ENCODE measurements at places on chromosomes 6 and 20. TPM values are rescaled to one million over a fixed set of nuclear protein-coding genes. Genes with fewer than 3 reads are reported as not detected.

DNA sequence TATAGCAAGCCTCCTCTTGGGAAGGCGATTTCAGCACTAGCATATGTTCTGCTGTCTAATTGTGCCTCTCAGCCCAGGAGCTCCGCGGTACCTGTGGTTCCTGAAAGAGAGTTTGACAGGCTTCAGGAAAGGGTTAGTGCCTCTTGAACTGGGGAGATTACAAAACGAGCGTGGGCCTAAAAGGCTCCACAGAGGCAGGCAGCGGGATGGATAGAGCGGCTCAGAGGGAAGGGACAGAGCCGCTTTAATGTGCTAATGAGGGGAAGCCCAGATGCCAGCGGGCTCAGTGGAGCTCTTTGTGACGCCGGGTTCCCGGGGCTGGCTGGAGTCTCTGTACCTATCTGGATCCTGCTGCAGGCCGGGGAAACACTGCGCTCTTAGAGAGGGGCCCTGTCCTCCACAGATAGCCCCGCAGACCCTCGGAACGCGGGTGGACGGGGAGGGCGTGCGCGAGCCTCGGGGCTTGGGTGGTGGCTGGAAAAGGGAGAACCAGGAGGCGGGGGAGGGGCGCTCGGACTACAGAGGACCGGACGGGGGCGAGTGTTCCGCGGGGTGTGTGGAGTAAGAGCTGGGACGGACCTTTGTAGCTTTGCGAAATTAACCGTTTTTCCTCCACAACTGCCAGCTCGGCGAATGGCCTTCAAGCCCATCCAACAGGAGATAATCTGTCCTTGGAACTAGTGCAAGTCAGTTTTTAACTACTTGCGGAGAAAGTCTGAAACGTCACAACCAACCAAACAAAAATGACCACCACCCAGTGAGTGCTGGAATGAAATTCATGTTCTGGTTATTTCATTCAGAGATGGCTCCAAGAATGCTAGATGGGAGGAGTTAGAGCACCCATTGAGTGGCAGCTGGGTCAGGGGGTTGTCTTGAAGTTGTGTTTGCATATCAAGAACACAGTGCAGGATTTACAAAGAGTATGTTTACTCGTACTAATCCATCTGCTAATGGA lies 13.0 kb downstream of the SLC35F1 start:
- no peaks in the 10 kb centered on the region for H3K27me3 ChIP-seq
- H3K36me3 ChIP-seq: no peaks in the 10 kb centered on the region
- peak overlapping the region; percentile 22 for H3K4me3 ChIP-seq
- H3K4me1 ChIP-seq: peaks cover 9% of the 10 kb centered on the region

WFDC10B gene
- not detected for total RNA-seq

- H3K27ac ChIP-seq: no peak overlapping the region
- no peak overlapping the region for H3K4me3 ChIP-seq
- no peak for DNase-seq
- H3K27me3 ChIP-seq: no peaks in the 10 kb centered on the region
Observed at GRCh38 chr20:16216914-16217230, 356.4 kb downstream of the KIF16B start.

FNDC11 gene
- total RNA-seq: 0.66 TPM

- no peak for DNase-seq
- H3K27ac ChIP-seq: no peak overlapping the region
- H3K4me3 ChIP-seq: no peak overlapping the region
- H3K36me3 ChIP-seq: no peaks in the 10 kb centered on the region
- H3K27me3 ChIP-seq: no peaks in the 10 kb centered on the region
Observed at GRCh38 chr20:51350941-51351631, 191.4 kb downstream of the NFATC2 start.

PLAGL1 gene
- 23.3 TPM for total RNA-seq

EGFL8 gene
- 6.9 TPM for total RNA-seq

GRCh38 chr6:137951064-137951597 lies 84.1 kb downstream of the TNFAIP3 start:
- no peaks in the 10 kb centered on the region for H3K4me1 ChIP-seq
- H3K36me3 ChIP-seq: no peaks in the 10 kb centered on the region
- DNase-seq: no peak
- no peak overlapping the region for H3K27ac ChIP-seq

- no peaks in the 10 kb centered on the region for H3K27me3 ChIP-seq
- no peak for DNase-seq
- no peak overlapping the region for H3K4me3 ChIP-seq
- no peaks in the 10 kb centered on the region for H3K4me1 ChIP-seq
- H3K27ac ChIP-seq: no peak overlapping the region
- no peaks in the 10 kb centered on the region for H3K36me3 ChIP-seq
Observed at GRCh38 chr6:74044417-74045096, 348.6 kb downstream of the CD109 start.

ADAM33 gene
- 29.0 TPM for total RNA-seq

DNA sequence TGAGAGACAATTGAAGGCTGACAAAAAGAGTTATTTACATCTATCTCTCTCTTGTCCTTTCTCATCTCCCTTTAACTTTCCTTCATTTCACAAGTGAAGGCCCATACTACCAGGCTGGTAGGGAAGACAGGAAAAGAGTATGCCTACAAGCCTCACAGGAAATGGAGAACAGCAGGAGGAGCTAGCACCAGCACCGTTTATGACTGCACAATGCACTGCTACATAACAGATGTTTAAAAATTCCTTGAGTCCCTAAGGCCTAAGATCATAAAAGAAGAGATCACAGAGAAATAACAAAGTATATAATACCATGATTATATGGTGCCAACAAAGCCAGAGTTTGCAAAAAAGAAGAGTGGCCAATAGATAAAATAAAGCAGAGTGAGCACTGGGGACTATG lies 194.8 kb downstream of the UNC5CL start:
- H3K4me3 ChIP-seq: no peak overlapping the region
- no peak overlapping the region for H3K27ac ChIP-seq
- H3K27me3 ChIP-seq: no peaks in the 10 kb centered on the region
- H3K36me3 ChIP-seq: no peaks in the 10 kb centered on the region
- H3K4me1 ChIP-seq: no peaks in the 10 kb centered on the region

PCSK2 gene
- total RNA-seq: 3.3 TPM

- no peak overlapping the region for H3K27ac ChIP-seq
- H3K4me3 ChIP-seq: no peak overlapping the region
- peaks cover 36% of the 10 kb centered on the region for H3K4me1 ChIP-seq
- no peaks in the 10 kb centered on the region for H3K36me3 ChIP-seq
- DNase-seq: no peak
- H3K27me3 ChIP-seq: no peaks in the 10 kb centered on the region
Observed at GRCh38 chr6:131262060-131262459, 126.8 kb downstream of the AKAP7 start.

- no peak for DNase-seq
- no peaks in the 10 kb centered on the region for H3K36me3 ChIP-seq
- no peak overlapping the region for H3K27ac ChIP-seq
- H3K4me3 ChIP-seq: no peak overlapping the region
- H3K27me3 ChIP-seq: no peaks in the 10 kb centered on the region
Observed at GRCh38 chr6:132900849-132901248, 86.5 kb downstream of the RPS12 start.

GRCh38 chr20:8267009-8267408 lies 134.9 kb downstream of the PLCB1 start:
- no peak overlapping the region for H3K4me3 ChIP-seq
- H3K27ac ChIP-seq: no peak overlapping the region
- DNase-seq: no peak
- no peaks in the 10 kb centered on the region for H3K4me1 ChIP-seq
- no peaks in the 10 kb centered on the region for H3K36me3 ChIP-seq

- no peak overlapping the region for H3K4me3 ChIP-seq
- H3K4me1 ChIP-seq: no peaks in the 10 kb centered on the region
- H3K27ac ChIP-seq: no peak overlapping the region
- no peak for DNase-seq
- H3K36me3 ChIP-seq: no peaks in the 10 kb centered on the region
Observed at GRCh38 chr20:58229198-58229798, 845 bp upstream of the ANKRD60 start.

GRCh38 chr20:542777-543368 lies 717 bp downstream of the CSNK2A1 start:
- DNase-seq: peak; percentile 24
- peaks cover 42% of the 10 kb centered on the region for H3K4me1 ChIP-seq
- peak overlapping the region; percentile 92 for H3K27ac ChIP-seq

DNA sequence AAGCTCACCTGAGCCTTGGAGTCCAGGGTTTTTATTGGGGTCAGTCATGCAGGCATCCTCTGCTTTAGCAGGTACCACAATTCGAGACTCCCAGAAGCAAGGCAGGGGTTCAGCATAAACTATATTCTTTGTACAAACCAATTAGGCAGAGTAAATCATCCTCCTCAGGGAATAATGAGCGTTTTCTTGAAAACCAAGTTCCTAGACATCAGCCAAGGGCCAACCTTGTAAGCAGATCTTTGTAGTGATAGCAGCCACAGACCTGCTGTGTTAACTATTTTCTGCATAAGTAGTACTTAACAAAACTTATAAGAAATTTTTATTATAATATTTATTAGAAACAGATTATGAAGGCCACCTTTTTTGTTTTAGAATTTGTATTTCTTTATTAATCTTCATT lies 74.7 kb downstream of the STXBP5 start:
- H3K4me3 ChIP-seq: no peak overlapping the region
- DNase-seq: no peak
- no peak overlapping the region for H3K27ac ChIP-seq
- no peaks in the 10 kb centered on the region for H3K27me3 ChIP-seq
- peaks cover 29% of the 10 kb centered on the region for H3K4me1 ChIP-seq

GSTA2 gene
- total RNA-seq: 76.1 TPM

- H3K27ac ChIP-seq: no peak overlapping the region
- no peak overlapping the region for H3K4me3 ChIP-seq
- no peaks in the 10 kb centered on the region for H3K4me1 ChIP-seq
- DNase-seq: no peak
- H3K36me3 ChIP-seq: no peaks in the 10 kb centered on the region
Observed at GRCh38 chr6:71544028-71544427, 255.4 kb downstream of the OGFRL1 start.

PPP2R5D gene
- 13.5 TPM for total RNA-seq

DNA sequence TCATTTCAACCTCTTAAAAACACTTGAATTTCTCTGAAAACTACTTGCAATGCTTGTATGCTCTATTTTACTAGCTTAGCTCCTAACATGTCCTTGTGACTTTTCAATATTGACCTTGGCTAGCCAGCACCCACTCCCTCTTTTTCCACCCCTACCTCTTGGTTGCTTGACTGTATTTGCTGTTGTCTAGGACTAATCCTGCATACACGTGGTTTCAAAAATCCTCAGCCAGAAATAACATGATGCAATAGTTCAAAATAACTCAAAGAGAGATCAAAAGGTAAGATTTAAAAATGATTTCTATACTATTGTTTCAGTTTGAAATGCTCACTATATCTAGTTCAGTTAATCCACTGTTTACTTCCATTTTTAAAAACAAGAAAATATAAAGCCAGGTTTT lies 102.3 kb upstream of the TBX18 start:
- no peak overlapping the region for H3K4me3 ChIP-seq
- H3K4me1 ChIP-seq: no peaks in the 10 kb centered on the region
- no peak overlapping the region for H3K27ac ChIP-seq
- H3K27me3 ChIP-seq: no peaks in the 10 kb centered on the region

DNA sequence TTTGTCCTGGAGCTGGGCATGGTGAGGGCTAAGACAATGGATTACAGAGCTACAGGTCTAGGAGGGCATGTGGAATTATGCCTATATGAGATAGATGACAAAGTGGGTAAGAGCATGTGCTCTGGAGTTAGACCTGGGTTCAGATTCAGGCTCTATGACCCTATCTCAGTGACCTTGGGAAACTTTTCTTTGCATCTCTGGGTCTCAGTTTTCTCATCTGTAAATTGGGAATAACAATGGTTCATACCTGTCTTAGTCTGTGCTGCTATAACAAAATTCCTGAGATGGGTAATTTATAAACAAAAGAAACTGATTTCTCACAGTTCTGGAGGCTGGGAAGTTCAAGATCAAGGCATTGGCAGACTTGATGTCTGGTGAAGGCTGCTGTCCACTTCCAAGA lies 30.3 kb downstream of the PPARD start:
- H3K27ac ChIP-seq: no peak overlapping the region
- H3K36me3 ChIP-seq: no peaks in the 10 kb centered on the region
- DNase-seq: no peak
- H3K4me1 ChIP-seq: peaks cover 6% of the 10 kb centered on the region

- no peak overlapping the region for H3K4me3 ChIP-seq
- H3K4me1 ChIP-seq: no peaks in the 10 kb centered on the region
- H3K36me3 ChIP-seq: no peaks in the 10 kb centered on the region
- H3K27ac ChIP-seq: no peak overlapping the region
- H3K27me3 ChIP-seq: no peaks in the 10 kb centered on the region
- no peak for DNase-seq
Observed at GRCh38 chr6:47221565-47221964, 88.1 kb downstream of the TNFRSF21 start.

- no peak overlapping the region for H3K4me3 ChIP-seq
- no peak overlapping the region for H3K27ac ChIP-seq
- no peaks in the 10 kb centered on the region for H3K36me3 ChIP-seq
- DNase-seq: no peak
- H3K27me3 ChIP-seq: no peaks in the 10 kb centered on the region
Observed at GRCh38 chr6:160477901-160478300, 129.7 kb downstream of the SLC22A3 start.

DNA sequence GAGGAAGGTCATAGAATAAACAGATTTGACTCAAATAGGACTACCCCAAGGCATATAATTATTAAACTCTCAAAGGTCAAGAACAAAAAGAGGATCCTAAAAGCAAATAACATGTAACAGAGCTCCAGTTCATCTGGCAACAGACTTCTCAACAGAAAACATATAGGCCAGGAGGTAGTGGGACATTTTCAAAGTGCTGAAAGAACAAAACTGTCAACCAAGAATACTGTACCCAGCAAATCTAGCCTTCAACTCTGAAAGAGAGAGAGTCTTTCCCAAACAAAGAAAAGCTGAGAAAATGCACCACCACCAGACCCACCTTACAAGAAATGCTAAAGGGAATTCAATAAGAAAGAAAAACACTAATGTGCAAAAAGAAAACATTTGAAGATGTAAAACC lies 11.9 kb downstream of the NQO2 start:
- H3K4me3 ChIP-seq: no peak overlapping the region
- no peaks in the 10 kb centered on the region for H3K27me3 ChIP-seq
- no peaks in the 10 kb centered on the region for H3K4me1 ChIP-seq
- peaks cover 4% of the 10 kb centered on the region for H3K36me3 ChIP-seq
- H3K27ac ChIP-seq: no peak overlapping the region
- no peak for DNase-seq

- H3K27me3 ChIP-seq: no peaks in the 10 kb centered on the region
- H3K36me3 ChIP-seq: no peaks in the 10 kb centered on the region
- H3K4me3 ChIP-seq: no peak overlapping the region
- no peak overlapping the region for H3K27ac ChIP-seq
Observed at GRCh38 chr6:14276667-14277404, 159.3 kb downstream of the CD83 start.

SYCP2 gene
- total RNA-seq: 3.6 TPM

- no peaks in the 10 kb centered on the region for H3K27me3 ChIP-seq
- DNase-seq: no peak
- no peak overlapping the region for H3K27ac ChIP-seq
Observed at GRCh38 chr6:39938773-39939654, 4.8 kb upstream of the MOCS1 start.

All from body of pancreas (tissue), 4 donors.